ENCODE measurements at places on chromosomes 2 and 18.

- DNase-seq = no peak
Measured at GRCh38 chr2:227643990-227644551, 22.5 kb upstream of the SCYGR5 start.

DNA sequence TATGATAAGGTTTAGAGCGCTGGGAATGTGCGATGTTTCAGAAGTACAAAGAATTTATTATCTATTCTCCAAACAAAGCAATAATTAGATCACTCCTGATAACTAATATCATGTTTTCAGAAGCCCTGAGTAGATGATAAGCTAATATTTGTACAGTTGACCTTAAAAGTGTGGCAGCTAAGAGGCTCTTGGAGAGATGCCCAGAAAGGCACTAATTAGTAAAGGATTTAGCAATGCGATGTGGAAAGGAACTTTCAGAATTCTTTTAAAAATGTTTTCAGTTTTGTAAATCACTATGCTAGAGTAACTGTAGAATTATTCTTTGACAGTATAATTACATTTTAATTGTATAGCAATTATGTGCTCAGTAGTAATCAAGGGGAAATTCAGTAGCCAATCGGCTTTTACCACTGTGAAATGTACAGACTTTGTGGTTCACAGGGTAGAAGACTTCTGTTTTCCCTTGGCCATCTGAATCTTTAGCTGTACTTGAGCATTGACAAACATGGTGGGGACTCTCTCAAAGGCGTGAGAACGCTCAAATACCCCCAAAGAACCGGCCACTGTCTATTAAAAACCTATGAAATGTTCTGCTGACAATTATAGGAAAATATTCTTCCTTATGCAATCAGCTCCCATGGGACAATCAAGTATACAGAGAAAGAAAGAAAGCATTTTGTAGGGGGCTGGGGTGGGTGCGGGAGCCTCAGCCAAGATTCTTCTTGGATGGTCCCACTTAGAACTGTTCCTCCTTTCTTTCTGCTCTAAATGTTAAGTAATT, 262.8 kb upstream of the AGAP1 start:
- no peak for DNase-seq

- no peak for DNase-seq
Measured at GRCh38 chr2:211930331-211930730, 608.3 kb downstream of the ERBB4 start.

DNA sequence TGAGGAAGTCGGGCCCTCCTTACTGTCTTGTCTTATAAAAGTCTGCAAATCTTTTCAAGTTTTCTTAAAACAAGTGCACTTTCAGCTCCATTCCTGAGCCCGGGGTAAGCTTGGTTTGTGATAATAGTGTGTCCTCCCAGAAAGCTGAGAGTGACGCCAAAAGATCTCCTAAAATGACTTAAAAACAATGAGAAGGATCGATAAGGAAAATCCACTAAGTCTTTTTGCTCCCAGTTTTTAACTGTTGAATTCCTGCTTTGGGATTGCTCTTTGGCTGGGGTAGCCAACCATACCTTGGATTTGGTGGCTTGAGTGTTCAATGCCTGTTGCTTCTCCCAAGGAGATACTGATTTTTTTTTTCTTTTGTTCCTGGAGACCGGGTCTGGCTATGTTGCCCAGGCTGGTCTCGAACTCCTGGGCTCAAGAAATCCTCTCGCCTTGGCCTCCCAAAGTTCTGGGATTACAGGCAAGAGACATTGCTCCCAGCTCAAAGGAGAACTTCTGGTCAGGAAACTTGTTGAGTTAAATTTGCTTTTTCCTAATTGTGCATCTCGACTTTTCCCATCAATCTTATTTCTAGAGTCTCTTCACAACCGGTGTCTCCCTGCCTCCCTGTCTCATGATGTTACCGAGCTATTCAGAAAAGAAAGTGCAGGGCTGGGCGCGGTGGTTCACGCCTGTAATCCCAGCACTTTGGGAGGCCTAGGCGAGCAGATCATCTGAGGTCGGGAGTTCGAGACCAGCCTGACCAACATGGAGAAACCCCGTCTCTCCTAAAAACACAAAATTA, 3.0 kb downstream of the TGIF1 start:
- peak; percentile 16 for DNase-seq

DNA sequence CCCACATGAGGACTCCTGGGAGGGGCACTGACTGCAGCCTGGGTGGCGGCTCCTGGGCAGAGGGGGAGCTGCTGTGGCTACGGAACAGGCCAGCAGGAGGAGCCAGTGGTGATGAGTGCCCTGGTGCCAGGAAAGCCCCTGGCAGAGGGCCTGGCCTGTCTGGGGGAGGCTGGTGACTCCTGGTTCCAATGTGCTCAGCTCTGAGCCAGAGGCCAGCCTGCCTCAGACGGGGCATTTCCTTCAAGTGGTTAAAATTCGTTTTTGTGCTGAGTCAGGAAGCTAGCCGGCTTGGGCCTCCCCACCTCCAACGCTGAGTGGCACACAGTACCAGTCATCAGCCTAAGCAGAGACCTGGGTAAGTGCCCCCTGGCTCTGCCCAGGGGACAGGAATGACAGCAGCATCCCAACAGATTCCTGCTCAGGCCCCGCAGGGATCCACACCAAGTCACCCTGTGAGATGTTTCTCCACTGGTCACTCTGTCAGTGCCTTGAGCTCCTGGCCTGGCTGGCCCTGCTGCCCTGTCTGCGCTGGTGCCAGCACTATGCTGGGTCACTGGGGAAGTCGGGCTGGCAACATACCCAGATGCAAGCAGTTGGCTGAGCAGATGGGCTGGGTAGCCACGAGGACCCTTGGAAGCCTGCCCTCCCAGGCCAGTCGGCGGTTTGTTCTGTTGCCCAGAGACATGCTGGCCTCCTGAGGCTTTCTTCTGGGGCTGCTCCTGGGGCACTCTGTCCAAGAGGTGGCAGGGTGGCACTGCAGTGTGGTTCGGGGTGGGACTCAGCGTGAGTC, 7.1 kb upstream of the KLF11 start:
- peak; percentile 31 for DNase-seq

DNA sequence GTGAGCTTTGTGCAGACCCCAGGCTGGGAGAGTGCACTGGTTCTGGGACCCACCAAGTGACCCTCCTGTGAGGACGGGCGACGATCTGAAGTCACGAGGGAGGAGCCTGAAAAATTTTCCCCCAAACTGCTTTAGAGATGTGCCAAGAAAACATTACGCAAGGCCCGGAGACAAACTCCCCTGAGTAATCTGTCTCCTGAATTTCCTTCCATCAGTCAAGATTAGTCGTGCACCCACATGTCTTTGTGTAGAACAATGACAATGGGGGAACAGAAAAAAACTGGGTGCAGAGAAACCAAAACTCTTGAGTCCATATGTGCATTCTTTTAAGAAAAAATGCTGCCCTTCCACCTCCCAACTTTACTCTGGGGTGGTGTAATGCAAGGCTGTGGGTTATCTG, 12.6 kb upstream of the NCK2 start:
- DNase-seq = no peak

- no peak for DNase-seq
Measured at GRCh38 chr2:180761224-180761623, 219.2 kb upstream of the UBE2E3 start.

GRCh38 chr18:59684777-59685176, 12.4 kb downstream of the CCBE1 start:
- DNase-seq = no peak

GRCh38 chr2:7825591-7826312, 856.1 kb upstream of the ID2 start:
- DNase-seq = no peak

DNA sequence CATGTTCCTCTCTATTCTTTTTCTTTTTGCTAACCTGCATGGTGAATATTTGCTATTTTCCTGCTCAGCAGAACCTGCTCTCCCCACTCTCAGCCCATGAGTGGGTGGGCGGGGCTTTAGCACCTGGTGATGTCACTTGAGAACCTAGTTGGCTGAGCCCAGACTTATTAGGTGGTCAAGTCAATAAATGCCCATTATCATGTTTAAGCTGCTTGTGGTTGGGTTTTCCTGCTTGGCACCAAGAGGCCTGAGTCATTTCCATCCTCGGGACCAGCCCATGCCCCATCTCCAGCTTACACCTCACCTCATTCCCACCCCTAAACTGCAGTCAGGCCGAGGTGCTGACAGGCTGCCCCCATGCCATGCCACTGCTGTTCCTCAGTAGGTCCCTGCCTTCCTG, 226.6 kb downstream of the ANKRD30B start:
- no peak for DNase-seq

DNA sequence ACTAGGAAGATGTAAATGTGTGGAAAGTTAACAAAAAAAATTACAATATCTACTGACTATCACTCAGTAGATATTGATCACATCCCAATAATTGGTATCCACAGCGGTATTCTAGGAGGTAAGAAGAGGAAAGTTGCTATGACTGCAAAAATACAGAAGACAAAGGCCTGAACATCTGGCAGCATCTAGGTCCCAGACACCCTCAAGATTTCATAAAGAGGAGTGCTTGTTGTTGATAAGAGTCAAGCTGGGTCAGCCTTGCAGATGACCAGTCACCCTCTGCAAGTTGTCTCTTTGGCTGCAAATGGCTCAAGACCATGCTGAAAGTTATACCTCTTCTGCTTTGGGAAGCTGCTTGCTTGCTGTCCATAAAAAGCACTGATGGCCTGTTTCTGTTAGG, 228.4 kb upstream of the FBXO11 start:
- DNase-seq = no peak

GRCh38 chr2:41222593-41222992, 770.7 kb upstream of the SLC8A1 start:
- DNase-seq = no peak

DNA sequence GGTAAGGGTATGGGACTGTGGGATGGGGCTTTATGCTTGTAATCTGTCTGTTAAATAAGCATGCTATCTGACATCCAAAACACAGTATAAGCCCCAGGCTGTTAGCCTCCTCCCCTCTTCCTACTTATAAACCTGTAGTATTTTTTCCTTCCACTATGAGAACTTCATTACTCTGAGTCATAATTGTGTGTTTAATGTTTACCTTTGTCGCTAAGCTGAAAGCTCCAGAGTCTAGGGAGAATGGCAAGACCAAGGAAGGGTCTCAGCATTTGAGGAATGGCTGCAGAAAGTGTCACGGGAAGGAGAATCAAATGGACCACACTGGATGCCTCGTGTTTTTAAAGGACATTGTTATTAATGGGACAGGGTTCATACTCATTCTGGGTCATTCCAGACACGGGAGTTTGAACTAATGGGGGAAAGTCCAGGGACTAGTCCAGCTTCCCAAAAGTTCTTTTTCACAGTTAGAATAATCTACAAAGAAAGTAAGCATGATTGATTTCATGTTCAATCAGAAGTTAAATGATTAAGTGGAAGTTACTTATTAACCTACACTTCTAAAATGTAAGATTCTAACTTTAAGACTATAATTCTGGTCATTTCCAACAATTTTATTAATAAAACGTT, 292.2 kb downstream of the AFF3 start:
- no peak for DNase-seq

- no peak for DNase-seq
Measured at GRCh38 chr2:75403991-75404428, 156.7 kb downstream of the EVA1A start.

- no peak for DNase-seq
Measured at GRCh38 chr18:34600158-34600557, 109.9 kb upstream of the DTNA start.

DNA sequence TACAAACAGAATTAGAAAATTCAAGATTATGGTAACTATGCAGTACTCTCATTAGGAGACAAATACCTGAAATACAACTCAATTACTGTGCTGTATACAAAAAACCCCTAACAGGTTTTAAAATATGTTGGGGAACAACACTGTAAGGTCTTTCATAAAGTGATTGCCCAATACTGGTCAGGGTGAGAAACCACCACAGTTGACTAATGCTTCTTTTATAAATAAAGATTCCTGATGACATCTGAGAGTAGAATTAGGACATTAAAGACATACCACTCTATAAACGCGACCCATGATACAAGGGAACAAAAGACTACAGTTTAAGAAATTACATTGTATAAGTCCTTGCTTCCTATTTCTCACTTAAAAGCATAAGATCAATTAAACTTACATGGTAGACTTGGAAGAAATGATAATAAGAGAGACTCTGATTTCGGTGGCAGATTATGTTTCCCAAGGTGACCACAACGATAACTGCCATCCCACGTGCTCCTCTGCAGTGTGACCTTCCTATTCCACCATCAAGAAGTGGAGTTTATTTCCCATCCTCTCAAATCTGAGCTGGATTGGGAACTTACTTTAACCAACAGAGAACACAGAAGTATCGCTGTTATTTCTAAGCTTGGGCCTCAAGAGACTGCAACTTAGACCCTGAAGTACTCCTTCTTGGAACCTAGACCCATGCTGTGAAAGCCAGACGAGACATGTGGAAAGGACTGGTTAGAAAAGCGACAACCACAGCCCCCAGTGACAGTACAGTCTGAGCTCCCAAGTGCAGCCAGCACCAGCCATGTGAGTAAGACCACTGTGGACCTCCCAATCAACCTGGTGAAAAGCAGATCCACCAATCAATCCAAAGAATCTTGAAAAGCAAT, 52.3 kb downstream of the ZNF521 start:
- DNase-seq = no peak

DNA sequence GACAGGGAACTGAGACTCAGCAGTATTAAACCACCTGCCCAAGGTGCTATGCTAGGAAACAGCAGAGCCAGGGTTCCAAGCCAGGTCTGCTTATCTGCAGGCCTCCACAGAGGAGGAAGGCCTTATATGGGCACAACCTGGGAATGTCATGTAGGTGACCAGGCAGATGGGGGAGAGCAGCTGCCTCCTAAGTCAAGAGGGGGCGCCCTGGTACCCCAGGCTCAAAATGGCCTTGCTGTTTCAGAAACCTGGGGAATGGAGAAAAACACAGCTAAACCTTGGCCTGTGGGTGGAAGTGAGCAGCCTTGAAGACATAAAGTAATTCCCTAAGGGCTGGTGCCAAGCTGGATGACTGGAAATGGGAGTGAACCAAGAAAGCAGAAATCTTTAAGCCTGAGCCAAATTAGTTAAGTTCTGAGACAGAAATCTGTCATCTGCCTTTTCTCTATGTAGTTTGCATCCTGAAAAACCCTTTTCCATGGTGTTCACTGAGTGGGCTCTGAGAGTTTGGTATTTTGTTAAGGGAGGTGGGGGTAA, 79.1 kb downstream of the MAPK4 start:
- no peak for DNase-seq

GRCh38 chr2:94982675-94983074, 42.8 kb upstream of the MAL start:
- no peak for DNase-seq

GRCh38 chr2:136065384-136065783, 52.6 kb downstream of the CXCR4 start:
- DNase-seq = no peak

GRCh38 chr2:28565720-28566295, 69.9 kb downstream of the PLB1 start:
- no peak for DNase-seq

DNA sequence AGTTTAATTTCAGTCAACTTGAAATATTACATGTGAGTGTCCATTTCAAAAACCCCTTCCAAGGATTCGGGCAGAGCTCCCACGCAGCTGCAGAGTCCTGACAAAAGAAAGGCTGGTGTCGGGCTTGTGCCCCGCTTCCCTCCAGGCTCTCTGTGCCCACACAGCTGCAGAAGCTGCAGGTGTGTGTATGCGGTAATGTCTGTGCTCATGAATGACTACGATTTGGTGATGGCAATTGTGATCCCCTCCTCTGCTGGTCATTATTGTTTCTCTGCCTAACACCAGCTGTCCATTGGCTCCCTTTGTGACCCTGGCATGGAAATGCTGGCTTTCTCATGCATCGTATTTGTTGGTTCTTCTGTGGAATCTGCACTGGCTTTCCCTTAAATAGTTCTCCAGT, 224.8 kb downstream of the NUP35 start:
- DNase-seq = no peak

Data from CD4-positive, alpha-beta memory T cell (primary cell).